CD4-positive, alpha-beta T cell treated with Interleukin-2 at 100 ng/mL for 4 hours (primary cell): ENCODE measurements at places on chromosomes 4 and X.

GRCh38 chrX:50952406-50952805, 41.9 kb downstream of the BMP15 start:
- no peak for DNase-seq

- no peak for DNase-seq
Measured at GRCh38 chr4:100286636-100287035, 96.4 kb upstream of the DDIT4L start.

- no peak for DNase-seq
Measured at GRCh38 chr4:2300431-2301224, 38.7 kb upstream of the MXD4 start.

- DNase-seq = no peak
Measured at GRCh38 chr4:103895876-103896465, 176.2 kb upstream of the TACR3 start.

- DNase-seq = no peak
Measured at GRCh38 chr4:150256841-150257730, 178.8 kb downstream of the DCLK2 start.

DNA sequence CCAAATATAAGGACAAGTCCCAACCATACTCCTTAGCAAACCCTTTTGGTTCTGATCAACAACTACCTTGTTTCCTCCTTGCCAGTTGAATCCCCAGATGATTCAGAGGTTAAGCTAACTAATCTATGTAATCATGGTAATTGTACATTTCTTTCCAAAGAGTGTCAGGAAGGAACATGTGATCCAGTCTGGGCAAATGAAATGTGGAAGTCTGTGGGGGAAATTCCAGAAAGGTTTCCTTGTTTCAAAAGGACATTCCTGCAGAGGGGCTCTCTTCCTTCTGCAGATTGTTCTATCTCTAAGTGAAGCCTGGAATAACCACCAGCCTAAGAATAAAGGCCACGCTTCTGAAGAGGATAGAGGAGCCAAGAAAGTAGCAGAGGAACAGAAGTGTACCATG, 7.0 kb downstream of the PRSS12 start:
- DNase-seq = no peak
